ENCODE measurements at places on chromosomes 3 and 15.

GRCh38 chr3:122770521-122771202, 23.0 kb downstream of the HSPBAP1 start:
- DNase-seq = no peak

- peak; percentile 39 for DNase-seq
Observed at GRCh38 chr3:125023833-125024555, 31.8 kb downstream of the HEG1 start.

- peak; percentile 75 for DNase-seq
Observed at GRCh38 chr15:45200799-45201556, 13.2 kb upstream of the SHF start.

DNA sequence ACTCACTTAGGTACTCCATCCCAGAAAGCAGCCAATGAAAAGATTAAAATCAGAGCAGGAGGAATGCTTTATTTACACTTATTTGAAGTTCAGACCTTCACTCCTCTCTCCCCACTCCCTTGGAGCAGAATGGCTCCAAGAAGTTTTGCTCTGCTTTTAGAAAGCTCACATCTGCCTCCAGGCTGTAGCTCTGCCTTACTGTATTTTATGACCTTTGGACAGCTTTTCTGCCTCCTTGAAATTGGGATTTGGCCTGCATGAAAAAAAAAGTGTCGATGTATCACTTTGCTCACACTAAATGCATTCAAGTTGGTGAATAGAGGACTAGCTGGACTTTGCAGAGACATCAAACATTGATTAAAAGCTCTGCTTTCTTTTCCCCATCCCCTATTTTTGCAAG, 95.3 kb downstream of the SLC9A9 start:
- DNase-seq = no peak

DNA sequence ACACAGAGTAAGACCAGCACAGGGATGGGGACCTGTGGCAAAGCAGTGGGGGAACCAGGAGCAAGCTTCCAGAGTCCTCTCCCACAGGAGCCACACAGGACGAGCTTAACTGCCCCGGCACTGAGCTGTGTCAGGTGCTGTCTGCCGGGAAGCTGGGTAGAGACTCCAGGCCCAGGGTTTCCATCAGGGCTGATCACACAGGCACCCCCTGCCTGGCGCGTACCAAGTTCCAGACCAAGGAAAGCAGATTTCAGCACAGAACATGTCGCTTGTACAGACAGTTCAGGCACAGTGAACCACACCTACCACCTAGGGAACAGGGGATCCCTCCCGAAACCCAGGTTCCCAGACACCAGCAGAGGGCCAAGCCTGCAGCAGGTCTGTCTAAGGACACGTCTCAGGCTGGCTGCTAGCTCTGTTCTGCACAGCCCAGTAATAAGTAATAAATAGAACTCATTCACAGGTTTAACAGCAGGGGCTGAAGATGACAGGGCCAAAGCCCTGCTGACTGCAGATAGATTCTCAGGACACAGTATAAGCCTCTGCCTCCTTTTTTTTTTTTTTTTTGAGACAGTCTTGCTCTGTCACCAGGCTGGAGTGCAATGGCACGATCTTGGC, 30.2 kb upstream of the OCA2 start:
- DNase-seq = no peak

DNA sequence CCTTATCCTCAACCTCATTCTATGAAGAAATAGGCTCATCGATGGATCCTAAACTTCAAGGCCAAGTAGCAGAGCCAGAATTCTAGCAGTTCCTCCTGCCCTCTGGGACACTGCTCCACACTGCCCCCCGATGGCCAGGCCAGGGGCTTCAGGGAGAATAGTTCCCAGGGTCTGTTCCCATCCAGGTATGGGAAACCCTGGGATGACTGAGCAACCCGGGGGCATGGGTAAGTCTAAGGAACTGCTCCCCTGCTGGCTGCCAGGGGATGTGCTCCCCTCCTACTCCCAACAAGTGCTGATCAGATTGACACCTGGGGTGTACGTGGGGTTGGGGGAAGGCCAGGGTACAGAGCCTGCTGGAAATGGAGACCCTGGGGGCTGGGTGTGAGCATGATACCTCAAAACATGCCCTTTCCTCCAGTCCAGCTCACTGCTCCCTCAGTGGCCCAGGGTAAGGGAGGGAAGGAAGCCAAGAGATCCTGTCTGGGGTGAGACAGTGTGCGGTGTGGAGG, 7.6 kb downstream of the ULK3 start:
- DNase-seq = peak; percentile 33

- no peak for DNase-seq
Observed at GRCh38 chr3:184116017-184116416, 19.1 kb upstream of the EIF2B5 start.

GRCh38 chr3:178761024-178761423, 224.8 kb downstream of the KCNMB2 start:
- DNase-seq = no peak

- DNase-seq = peak; percentile 96
Observed at GRCh38 chr3:157098823-157099185, 61.1 kb downstream of the CCNL1 start.
